CD4-positive, alpha-beta memory T cell (primary cell): ENCODE measurements at places on chromosomes 6 and 20.

DNA sequence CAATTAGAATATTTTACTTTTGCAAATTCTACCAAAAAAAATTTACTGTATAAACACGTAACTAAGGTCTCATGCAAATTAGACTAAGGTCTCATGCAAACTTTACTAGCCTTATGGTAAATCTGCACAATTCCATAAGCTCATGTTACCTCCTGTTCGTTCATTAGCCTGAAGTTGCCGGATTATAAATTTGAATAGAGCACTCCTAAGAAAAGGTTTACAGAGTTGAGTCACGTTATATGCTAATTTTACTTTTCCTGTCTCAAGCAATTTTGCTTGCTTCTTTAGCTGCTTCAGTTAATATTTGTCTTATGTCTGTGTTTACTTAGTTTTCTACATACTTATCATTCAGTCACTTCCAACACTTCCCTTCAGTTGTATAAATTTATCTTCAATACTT is 1434.0 kb upstream of the EYS start:
- no peak for DNase-seq

- DNase-seq, result peak; percentile 43
These were observed 36.6 kb upstream of the BTN3A2 start for GRCh38 chr6:26328265-26328844.

DNA sequence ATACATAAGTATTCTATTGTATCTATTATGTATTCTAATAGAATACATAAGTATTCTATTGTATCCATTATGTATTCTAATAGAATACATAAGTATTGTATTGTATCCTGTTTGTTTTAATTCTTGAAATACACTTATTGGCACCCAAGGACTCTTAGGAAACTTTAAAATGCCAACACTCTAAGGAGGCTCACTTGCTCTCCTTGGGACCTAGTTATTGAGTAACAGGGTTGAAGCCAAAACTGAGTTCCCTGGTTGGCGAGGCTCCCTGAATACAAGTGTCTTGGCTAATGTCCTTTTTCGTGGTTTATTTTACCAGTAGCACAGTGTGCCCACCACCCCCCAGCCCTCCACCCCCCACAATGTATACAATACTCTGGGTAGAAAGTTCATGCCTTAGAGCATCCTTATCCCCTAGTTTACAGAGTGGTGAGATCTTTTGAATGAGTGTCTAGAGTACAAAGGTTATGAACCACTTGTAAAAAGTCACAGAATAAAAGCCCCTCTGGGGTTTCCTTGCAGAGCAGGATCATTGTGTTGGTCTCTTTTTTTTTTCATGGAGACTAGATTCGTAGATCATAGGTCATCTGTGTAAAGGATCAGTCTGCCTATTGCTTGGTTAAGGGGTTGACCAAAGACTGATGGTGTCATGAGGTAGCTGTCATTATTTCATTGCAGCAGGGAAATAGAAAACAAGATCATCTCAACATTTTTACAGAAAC is 32.5 kb upstream of the PRDM1 start:
- DNase-seq, result no peak

GRCh38 chr6:150069706-150070105 is 785 bp upstream of the ULBP3 start:
- no peak for DNase-seq

GRCh38 chr20:24443436-24443835 is 26.0 kb upstream of the SYNDIG1 start:
- DNase-seq, result no peak

- no peak for DNase-seq
These were observed 168.9 kb upstream of the JARID2 start for GRCh38 chr6:15077006-15077405.

DNA sequence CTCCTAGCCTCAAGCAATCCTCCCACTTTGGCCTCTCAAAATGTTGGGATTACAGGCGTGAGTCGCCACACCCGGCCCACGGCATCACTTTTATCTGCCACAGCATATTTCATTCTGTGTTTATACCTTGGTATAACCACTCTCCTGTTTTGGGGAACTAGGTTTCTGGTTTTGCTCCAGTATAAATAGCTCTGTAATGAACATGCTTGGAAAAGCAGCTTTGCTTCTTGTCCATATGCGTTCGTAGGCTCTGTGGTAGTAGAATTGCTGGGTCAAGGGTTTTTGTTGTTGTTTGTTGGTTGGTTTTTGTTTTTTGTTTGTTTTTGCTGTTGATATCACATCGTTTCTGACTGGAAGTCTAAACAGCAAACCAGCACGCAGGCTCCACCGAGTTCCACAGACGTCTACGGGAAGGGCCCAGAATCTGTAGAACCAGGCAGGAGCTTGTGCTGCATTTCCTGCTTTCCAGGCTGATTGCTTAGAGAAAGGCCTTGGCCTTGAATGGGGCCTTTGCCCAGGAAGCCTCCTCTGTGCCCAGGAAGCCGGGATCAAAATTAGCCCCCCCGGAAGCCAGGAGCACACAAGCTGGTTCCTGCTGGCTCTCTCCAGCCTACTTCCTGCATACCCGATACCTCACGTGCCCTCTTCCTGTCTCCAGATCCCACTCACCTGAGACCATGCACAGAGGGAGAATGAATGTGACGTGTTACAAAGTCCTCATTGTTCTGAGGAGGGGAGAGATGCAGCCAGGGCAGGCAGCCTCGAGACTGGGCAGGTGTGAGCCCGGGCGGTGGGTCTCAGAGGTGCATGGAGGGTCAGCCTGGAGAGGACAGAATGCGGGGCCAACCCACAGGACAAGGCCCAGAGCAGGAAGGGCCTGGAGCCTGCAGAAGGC is 34.7 kb downstream of the AAR2 start:
- no peak for DNase-seq

- no peak for DNase-seq
These were observed 144.2 kb downstream of the JARID2 start for GRCh38 chr6:15389765-15390723.

GRCh38 chr20:52779125-52779524 is 193.0 kb upstream of the TSHZ2 start:
- DNase-seq, result no peak

DNA sequence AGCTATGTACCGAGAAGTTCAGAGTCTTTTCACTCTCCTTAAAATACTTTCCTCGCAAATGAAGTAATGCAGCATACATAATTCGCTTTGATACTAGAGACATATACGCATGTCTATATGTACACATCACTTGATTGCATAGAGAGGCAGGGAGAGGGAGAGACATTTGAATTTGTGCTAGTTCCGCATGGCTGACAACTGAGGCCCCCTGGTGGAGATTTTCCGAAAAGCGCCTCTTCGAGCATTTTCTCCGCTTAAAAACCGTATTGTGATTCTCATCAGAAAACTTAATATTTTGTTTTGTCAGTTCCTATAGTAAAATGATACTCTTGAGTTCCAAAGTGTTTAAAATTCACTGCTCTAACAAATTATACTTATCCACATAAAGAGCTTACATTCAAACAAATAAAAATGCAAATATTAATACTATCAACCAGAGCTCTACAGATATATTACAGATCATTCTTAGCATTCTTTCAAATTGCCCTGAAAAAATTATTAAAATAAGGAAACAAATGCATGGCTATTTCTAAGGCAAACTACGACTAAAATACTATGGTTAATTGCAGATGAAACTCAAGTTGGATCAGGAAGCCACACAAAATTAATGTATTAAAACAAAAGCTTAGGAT is 637 bp downstream of the MYLK4 start:
- peak; percentile 56 for DNase-seq

GRCh38 chr6:160173806-160174527 is 52.4 kb downstream of the SLC22A1 start:
- DNase-seq, result no peak

GRCh38 chr6:163757520-163757919 is 343.0 kb downstream of the QKI start:
- no peak for DNase-seq

DNA sequence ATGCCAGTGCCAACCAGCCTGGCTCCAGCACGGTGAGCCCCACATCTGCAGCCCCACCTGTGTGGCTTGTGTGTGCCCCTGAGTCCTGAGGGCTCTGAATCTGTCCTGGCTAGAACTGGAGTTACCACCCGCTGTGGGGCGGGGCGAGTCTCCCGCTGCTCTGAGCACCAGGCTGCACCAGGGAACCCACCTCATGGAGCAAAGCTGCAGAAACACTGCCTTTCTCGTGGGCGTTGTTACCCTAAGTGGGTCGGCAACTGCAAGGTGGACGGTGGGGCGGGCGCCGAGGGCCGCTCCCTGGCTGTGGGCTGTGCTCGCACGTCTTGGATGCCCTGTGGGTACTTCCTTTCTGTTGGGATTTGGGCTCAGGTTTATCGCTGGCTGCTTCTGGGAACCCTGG is 12.7 kb upstream of the ZBTB46 start:
- DNase-seq, result no peak

DNA sequence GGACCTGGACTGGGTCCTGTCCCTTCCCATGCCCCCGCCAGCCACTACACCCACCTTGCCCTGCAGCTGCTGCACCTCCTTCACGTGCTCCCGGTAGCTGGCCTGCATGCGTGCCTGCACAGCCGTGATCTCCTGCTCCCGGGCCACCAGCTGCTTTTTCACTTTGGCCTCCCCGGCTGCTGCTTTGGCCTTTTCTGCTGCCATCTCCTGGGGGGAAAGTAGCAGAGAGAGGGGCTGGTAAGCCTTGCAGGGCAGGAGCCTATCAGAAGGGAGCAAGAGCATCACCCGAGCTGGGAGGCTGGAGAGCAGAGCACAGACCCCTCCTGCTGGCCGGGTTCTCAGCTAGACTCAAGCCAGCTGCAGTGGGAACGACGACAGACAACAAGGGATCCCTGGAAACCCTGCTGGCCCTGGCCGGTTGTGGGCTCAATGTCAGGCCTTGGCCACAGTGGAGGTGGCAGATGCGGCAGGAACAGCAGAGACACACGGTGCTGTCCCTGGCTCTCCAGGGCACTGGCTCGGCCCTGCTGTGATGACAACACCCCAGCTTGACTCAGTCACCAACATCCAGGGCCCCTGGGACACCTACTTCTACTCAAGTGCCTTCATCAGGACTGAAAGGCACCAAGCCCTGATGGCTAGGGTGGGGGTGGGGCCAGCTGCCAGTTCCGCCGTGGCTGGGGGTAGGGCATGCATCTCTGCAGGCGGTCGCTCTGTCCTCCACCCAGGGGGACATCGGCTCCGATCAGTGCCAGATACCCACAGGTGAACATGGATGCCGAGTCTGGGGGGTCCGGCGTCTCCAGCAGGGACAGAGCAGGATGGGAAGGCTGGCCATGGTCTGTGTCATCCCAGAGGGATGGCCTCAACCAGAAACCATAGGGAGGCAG is 45.3 kb downstream of the RRBP1 start:
- peak; percentile 22 for DNase-seq
